HepG2 (cell line): ENCODE measurements at places on chromosomes 2 and 18. TPM values are rescaled to one million over a fixed set of nuclear protein-coding genes. Genes with fewer than 3 reads are reported as not detected.

DNA sequence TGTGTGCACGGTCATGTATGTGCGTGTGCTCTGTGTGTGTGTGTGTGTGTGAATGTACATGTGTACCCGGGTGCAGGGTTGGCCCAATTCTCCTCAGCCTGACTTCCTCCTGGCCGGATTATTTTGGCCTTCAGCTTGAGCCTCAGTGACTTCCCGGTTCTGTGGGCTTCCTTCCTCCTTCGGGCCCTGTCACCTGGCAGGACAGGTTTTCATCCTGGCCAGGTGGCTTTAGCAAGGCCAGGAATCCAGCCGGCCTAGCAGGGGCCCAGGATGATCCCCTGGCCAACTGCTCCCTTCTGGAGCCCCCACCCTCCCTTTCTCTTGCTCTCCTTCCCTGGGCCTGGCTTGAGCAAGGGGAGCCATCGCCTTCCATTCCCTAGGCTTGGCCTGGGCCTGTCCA is 140.5 kb downstream of the INHBB start:
- H3K27ac ChIP-seq = no peak overlapping the region
- peaks cover 45% of the 10 kb centered on the region for H3K4me1 ChIP-seq
- no peaks in the 10 kb centered on the region for H3K36me3 ChIP-seq

DNA sequence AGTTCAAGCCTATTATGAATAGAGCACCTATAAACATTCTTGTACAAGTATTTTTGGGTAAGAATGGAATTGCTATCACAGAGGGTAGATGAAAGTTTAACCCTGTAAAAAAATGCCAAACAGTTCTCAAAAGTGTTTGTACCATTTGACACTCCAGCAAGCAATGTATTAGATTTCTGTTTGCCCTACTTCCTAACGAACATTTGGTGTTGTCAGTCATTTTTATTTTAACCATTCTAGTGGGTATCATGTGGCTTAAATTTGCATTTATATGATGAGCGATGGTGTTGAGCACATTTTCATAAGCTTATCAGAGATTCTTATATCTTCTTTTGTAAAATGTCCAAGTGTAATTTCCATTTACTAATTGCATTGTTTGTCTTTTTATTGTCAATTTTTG is 608.2 kb upstream of the ACVR2A start:
- H3K27ac ChIP-seq = no peak overlapping the region
- no peak overlapping the region for H3K4me3 ChIP-seq
- H3K27me3 ChIP-seq = no peaks in the 10 kb centered on the region
- no peaks in the 10 kb centered on the region for H3K36me3 ChIP-seq
- H3K4me1 ChIP-seq = no peaks in the 10 kb centered on the region
- DNase-seq = no peak

- H3K36me3 ChIP-seq = no peaks in the 10 kb centered on the region
- no peak overlapping the region for H3K27ac ChIP-seq
- no peak for DNase-seq
- no peaks in the 10 kb centered on the region for H3K27me3 ChIP-seq
Measured at GRCh38 chr2:175687465-175687864, 314.6 kb downstream of the LNPK start.

DNA sequence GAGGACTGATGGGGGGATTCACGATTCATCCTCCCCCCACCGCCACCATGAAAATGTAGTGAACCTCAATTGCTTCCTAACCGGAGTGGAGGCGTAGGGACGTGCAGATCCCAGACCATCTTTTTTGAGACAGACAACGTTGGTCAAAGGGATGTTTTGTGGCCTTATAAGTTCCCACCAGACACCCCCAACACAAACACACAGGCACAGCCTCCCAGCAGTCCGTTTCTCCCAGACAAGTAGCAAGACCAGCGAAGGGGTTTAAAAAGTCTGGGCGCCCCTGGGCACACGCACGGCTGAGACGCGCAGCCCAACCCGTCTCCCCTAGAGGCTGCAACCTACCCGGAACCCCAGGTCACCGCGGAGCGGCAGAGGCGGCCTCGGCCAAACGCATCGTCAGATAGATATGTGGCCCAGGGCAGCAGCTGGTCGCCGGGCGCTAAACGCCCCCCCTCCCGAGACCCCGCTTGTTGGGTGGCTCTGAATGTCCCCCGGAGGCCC is 1.3 kb downstream of the GBX2 start:
- H3K36me3 ChIP-seq = no peaks in the 10 kb centered on the region
- DNase-seq = no peak
- no peak overlapping the region for H3K27ac ChIP-seq
- H3K4me1 ChIP-seq = peaks cover 19% of the 10 kb centered on the region
- peak overlapping the region; percentile 53 for H3K4me3 ChIP-seq

The HOXD13 gene
- total RNA-seq = not detected in 2 replicates

GRCh38 chr18:69387186-69387585 is 13.5 kb upstream of the DOK6 start:
- no peaks in the 10 kb centered on the region for H3K27me3 ChIP-seq
- H3K4me3 ChIP-seq = no peak overlapping the region
- no peak overlapping the region for H3K27ac ChIP-seq
- H3K36me3 ChIP-seq = no peaks in the 10 kb centered on the region

DNA sequence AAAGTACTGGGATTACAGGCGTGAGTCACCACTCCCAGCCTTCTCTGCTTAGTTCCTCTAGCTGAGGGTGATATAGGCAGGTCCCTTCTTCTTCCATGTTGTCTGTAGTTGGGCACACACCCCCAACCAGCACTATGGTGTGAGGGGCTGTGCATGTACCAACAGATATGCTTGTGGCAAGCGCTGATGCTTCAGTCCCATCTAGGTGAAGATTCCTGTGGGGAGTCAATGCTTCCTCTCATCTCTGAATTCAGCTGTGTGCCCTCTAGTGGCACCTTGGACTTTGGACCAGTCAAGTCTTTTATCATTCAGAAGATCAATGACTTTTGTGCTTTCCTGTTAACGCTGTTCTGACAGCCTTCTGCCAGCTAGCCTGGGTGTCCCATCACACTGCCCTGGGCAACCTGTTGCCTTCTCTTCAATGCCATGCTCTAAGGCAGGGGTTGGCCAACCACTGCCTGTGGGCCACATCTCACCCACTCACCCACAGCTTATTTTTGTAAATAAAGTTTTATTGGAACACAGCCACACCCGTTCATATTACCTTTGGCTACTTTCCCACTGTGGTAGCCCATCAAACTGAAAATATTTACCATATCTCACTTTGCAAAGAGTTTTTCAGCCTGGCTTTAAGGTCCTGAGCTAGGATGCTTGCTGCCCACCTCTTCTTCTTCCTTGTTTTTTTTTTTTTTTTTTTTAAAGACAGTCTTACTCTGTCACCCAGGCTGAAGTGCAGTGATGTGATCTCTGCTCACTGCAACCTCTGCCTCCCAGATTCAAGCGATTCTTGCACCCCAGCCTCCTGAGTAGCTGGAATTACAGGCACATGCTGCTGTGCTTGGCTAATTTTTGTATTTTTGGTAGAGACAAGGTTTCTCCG is 51.0 kb downstream of the NPAS2 start:
- no peaks in the 10 kb centered on the region for H3K27me3 ChIP-seq
- H3K4me1 ChIP-seq = peaks cover 56% of the 10 kb centered on the region
- 0 out of 2 replicates have a peak, but pooled peaks cover 1% of the 10 kb centered on the region for H3K36me3 ChIP-seq
- peak; percentile 80 for DNase-seq

- H3K36me3 ChIP-seq = no peaks in the 10 kb centered on the region
- H3K27me3 ChIP-seq = no peaks in the 10 kb centered on the region
- H3K27ac ChIP-seq = peak overlapping the region; percentile 86
- peaks cover 100% of the 10 kb centered on the region for H3K4me1 ChIP-seq
- no peak for DNase-seq
Measured at GRCh38 chr2:42132191-42132965, 36.8 kb upstream of the EML4 start.
